Liver (tissue), 10 donors: ENCODE measurements at places on chromosomes 7 and 10. TPM values are rescaled to one million over a fixed set of nuclear protein-coding genes. Genes with fewer than 3 reads are reported as not detected.

GRCh38 chr7:146208492-146208891 lies 91.9 kb downstream of the CNTNAP2 start:
- H3K27ac ChIP-seq: no peak overlapping the region
- H3K4me3 ChIP-seq: no peak overlapping the region
- H3K4me1 ChIP-seq: no peaks in the 10 kb centered on the region
- DNase-seq: no peak

GRCh38 chr10:44731283-44731682 lies 179.9 kb upstream of the TMEM72 start:
- H3K4me1 ChIP-seq: no peaks in the 10 kb centered on the region
- no peak for DNase-seq
- no peaks in the 10 kb centered on the region for H3K36me3 ChIP-seq
- no peak overlapping the region for H3K27ac ChIP-seq
- H3K27me3 ChIP-seq: peaks cover 6% of the 10 kb centered on the region
- H3K4me3 ChIP-seq: no peak overlapping the region

DNA sequence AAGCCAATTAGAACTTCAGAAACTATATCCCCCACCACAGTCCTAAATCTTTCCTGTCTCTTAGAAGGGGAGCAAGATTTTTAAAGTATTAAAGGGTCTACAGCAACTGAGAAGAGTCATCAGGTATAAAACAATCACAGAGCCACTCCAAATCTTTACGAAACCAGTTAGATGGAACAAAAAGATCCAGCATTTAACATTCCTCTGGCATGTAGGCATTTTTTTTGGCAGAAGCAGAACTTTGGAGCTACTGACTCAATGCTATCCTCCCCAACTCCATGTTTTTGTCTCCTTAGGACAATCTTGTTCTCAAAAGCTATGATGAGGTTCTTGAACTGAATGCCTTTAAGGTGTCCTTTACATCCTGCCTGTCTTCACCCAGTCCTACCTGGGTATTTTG lies 333.3 kb downstream of the PRPF18 start:
- H3K27me3 ChIP-seq: no peaks in the 10 kb centered on the region
- H3K4me1 ChIP-seq: no peaks in the 10 kb centered on the region
- no peak for DNase-seq
- no peak overlapping the region for H3K27ac ChIP-seq
- H3K36me3 ChIP-seq: no peaks in the 10 kb centered on the region
- no peak overlapping the region for H3K4me3 ChIP-seq

DNA sequence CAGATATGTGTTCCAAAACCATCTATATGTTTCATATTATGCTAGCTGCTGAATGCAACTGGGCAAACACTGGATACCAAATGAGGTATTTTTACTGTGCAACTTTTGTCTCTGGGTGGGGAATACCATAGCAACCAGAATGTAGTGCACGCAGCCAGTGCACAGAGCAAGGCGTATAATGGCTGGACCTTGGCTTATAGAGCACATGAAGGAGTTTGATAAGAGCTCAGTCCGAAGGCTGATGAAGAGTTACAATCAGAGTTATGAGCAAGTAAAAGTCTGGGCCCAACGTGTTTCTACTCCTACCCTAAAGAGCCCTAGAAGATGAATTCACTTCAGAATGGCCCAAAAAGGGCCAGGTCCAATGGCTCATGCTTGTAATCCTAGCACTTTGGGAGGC lies 82.2 kb downstream of the MET start:
- no peaks in the 10 kb centered on the region for H3K4me1 ChIP-seq
- H3K36me3 ChIP-seq: peaks cover 3% of the 10 kb centered on the region
- DNase-seq: no peak
- no peak overlapping the region for H3K27ac ChIP-seq

GRCh38 chr7:51121036-51121790 lies 195.4 kb downstream of the COBL start:
- H3K27ac ChIP-seq: peak overlapping the region; percentile 28
- DNase-seq: no peak
- no peak overlapping the region for H3K4me3 ChIP-seq
- H3K27me3 ChIP-seq: no peaks in the 10 kb centered on the region

Gene DPYSL4
- 0.19 TPM for polyA plus RNA-seq

GRCh38 chr7:5572439-5572838 lies 148.8 kb upstream of the TNRC18 start:
- H3K27ac ChIP-seq: no peak overlapping the region
- H3K27me3 ChIP-seq: no peaks in the 10 kb centered on the region
- no peak for DNase-seq
- H3K36me3 ChIP-seq: no peaks in the 10 kb centered on the region
- H3K4me1 ChIP-seq: peaks cover 2% of the 10 kb centered on the region

GRCh38 chr10:6254201-6254600 lies 51.5 kb downstream of the PFKFB3 start:
- H3K4me1 ChIP-seq: peaks cover 11% of the 10 kb centered on the region
- H3K27ac ChIP-seq: no peak overlapping the region
- H3K27me3 ChIP-seq: no peaks in the 10 kb centered on the region
- no peak for DNase-seq
- H3K36me3 ChIP-seq: no peaks in the 10 kb centered on the region
- H3K4me3 ChIP-seq: no peak overlapping the region

Gene AKR1E2
- polyA plus RNA-seq: 0.58 TPM

Gene ANKRD16
- 1.1 TPM for polyA plus RNA-seq

DNA sequence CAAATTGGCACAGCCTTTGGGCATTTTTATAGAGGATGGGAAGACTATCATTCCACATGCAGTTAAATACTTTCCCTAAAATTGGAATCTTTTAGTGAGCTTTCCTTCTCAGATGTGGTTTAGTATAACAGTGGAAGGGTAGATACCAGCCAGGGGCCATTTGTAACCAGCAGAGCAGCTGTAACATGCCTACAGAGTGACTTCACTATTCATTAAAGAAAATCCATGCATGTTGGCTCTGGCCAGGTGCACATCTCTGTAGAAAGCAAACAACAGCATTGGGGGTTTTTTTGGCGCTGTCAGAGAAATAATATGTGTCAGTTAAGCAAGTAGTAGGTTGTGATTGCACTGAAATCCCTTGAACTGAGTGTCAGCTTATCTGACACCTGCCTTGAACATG lies 115.6 kb downstream of the LHFPL3 start:
- H3K27ac ChIP-seq: no peak overlapping the region
- DNase-seq: no peak
- no peak overlapping the region for H3K4me3 ChIP-seq
- no peaks in the 10 kb centered on the region for H3K27me3 ChIP-seq
- no peaks in the 10 kb centered on the region for H3K4me1 ChIP-seq
- H3K36me3 ChIP-seq: no peaks in the 10 kb centered on the region

- H3K36me3 ChIP-seq: no peaks in the 10 kb centered on the region
- H3K4me3 ChIP-seq: no peak overlapping the region
- H3K27me3 ChIP-seq: no peaks in the 10 kb centered on the region
- DNase-seq: no peak
Observed at GRCh38 chr10:61752111-61753011, 89.6 kb downstream of the CABCOCO1 start.

Gene GFRA1
- 20.5 TPM for polyA plus RNA-seq
